Esophagus squamous epithelium (tissue), 5 donors: ENCODE measurements at places on chromosomes 11 and 22.

GRCh38 chr22:38314051-38314932 is 2.9 kb downstream of the CSNK1E start:
- no peak for DNase-seq

GRCh38 chr11:58178444-58178843 is 10.4 kb upstream of the OR9Q2 start:
- DNase-seq: no peak

GRCh38 chr22:28855355-28856094 is 27.8 kb upstream of the ZNRF3 start:
- no peak for DNase-seq

DNA sequence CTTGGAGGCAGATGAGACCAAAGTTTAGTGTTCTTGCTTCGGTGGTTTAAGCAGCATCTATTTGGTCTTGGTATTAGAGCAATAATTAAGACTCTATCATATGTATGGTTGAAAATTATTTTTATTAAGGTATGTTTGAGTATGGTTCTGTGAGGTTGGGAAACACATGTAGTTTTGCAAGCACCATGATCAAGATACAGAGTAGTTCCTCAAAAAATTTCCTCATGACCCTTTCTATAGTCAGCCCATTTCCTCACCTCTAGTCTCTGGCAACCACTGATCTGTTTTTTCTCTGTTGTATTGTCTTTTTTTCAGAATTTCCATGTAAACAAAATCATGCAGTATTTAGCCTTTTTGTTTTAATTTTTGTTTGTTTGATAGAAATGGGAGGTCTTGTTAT is 18.4 kb downstream of the MTMR3 start:
- no peak for DNase-seq

DNA sequence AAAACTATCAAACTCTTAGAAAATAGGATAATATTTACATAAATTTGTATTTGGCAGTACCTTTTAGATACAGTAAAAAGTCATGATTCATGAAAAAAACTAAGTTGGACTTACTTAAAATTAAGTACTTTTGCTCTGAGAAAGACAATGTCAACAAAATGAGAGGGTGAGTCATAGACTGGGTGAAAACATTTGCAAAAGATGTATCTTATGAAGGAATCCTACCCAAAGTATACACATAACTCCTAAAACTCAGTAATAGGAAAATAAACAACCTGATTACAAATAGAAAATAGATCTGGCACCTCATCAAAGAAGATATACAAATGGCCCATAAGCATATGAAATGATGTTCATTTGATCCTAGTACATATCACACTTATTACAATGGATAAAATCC is 1154.6 kb downstream of the JRKL start:
- DNase-seq: no peak

DNA sequence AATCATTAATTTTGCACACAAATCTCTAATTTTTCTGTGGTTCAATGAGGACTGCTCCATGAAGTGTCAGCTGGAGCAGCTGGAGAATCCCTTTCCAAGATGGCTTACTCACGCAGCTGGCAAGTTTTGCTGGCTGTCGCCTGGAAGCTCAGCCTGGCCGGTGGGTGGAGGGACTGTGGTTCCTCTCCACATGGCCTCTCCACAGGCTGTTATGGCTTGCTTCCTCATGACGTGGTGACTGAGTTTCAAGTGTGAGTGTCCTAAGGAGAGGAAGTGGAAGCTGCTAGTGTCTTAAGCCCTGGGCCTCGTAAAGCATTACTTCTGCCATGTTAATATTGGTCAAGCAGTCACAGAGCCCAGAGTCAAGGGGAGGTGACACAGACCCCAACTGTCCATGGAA is 14.0 kb upstream of the NRIP3 start:
- DNase-seq: no peak

DNA sequence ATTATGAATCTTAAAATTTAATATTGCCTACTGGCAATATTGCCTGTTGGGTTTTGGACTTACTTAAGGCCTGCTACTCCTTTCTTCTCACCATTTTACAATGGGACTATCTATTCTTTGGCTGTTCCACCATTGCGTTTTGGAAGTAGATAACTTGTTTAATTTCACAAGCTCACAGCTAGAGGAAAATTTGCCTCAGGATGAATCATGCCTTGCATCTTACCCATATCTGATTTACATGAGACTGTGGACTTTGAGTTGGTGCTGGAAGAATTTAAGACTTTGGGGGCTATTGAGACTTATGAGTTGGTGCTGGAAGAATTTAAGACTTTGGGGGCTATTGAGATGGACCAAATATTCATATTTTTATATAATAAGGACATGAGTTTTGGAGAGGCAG is 662.6 kb downstream of the METTL15 start:
- DNase-seq: no peak

DNA sequence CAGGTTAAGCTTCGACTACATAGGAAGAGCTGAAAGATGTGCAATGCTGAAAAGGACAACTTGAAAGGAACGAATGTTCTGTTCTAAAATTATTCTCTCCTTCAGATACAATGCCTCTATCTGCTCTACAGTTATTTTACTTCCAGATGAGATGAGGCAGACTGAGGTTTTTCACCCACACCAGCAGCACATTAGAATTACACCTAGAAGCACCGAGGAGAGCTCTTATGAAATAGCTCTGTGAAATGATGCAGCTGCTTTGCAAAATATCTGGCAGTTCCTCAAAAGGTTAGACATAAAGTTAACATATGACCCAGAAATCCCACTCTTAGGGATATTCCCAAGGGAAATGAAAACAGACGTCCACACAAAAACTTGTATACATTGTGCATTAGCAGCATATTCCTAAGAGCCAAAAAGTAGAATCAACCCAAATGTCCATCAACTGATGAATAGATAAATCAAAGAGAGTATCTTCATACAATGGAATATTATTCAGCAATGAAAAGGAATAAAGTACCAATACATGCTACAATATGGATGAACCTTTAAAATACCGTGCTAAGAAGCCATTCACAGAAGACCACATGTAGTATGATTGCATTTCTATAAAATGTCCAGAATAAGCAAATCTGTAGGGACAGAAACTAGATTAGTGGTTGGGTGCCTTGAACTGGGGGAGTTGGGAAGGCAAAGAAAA is 34.5 kb downstream of the WT1 start:
- DNase-seq: no peak

DNA sequence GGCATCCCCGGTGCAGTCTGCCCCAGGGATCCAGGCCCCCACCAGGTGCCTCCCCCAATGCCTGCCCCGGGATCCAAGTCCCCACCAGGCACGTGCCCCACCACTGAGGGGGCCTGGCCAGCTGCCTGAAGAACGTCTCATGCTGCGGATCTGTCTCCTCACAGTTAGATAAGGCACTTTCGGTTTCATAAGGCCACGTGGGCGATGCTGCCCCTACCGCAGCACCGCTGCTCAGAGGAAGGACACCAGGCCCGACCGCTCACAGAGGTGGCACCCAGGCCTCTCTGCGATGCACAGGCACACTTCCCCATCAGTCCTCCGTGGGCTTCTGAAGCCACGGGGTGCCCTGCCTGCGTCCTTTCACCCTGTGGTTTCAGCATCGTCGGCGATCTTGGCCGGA is 68.1 kb upstream of the BID start:
- no peak for DNase-seq

GRCh38 chr11:10650166-10650565 is 43.4 kb downstream of the IRAG1 start:
- DNase-seq: no peak

- no peak for DNase-seq
These were observed 26.0 kb upstream of the API5 start for GRCh38 chr11:43285826-43286225.

GRCh38 chr11:73178681-73179080 is 36.6 kb upstream of the FCHSD2 start:
- no peak for DNase-seq

- no peak for DNase-seq
These were observed 23.3 kb downstream of the ZBTB16 start for GRCh38 chr11:114082767-114083181.

- no peak for DNase-seq
These were observed 31.6 kb upstream of the ARHGAP32 start for GRCh38 chr11:129223701-129224149.

DNA sequence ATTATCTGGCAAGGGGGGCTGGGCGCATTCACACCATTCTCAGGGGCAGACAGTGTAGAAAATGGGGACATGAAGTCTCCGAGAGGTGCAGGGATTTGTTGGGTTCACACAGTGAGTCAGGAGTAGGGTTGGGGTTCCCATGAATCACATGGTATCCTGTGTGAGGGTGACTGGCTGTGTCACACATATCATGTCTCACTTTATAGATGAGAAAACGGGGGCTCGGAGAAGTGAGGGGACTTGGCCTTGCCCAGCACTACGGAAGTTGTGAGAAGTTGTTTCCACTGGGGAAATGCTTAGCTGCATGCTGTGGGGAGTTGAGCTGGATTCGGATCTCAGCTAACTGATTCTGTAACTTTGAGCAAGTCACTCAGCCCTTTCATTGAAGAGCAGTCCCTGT is 4.2 kb downstream of the GAL3ST3 start:
- DNase-seq: no peak

- DNase-seq: no peak
These were observed 72.9 kb upstream of the OR4C15 start for GRCh38 chr11:55481416-55481815.

- no peak for DNase-seq
These were observed 133.6 kb downstream of the DSCAML1 start for GRCh38 chr11:117663414-117663813.

GRCh38 chr11:44659641-44660040 is 67.1 kb upstream of the TSPAN18 start:
- no peak for DNase-seq

DNA sequence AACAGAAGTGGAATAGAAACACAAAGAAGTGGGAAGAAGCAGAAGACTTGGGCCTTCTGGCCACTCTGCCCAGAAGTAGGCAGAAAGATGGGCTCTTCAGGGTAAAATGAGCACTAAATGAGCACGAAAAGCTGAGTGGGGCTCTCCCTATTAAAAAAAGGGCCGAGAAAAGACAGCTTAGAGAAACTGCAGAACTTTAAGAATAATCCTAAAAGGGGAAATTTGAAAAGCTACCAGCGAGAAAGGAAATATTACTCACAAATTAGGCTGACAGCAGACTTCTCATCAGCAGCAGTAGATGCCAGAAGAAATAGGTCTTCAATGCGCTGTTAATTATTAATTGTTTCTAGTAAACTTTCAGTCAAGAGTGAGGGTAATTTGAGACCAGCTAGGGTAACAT is 78.2 kb downstream of the UVRAG start:
- DNase-seq: no peak

- DNase-seq: no peak
These were observed 20.3 kb upstream of the ARHGAP8 start for GRCh38 chr22:44732017-44732561.

DNA sequence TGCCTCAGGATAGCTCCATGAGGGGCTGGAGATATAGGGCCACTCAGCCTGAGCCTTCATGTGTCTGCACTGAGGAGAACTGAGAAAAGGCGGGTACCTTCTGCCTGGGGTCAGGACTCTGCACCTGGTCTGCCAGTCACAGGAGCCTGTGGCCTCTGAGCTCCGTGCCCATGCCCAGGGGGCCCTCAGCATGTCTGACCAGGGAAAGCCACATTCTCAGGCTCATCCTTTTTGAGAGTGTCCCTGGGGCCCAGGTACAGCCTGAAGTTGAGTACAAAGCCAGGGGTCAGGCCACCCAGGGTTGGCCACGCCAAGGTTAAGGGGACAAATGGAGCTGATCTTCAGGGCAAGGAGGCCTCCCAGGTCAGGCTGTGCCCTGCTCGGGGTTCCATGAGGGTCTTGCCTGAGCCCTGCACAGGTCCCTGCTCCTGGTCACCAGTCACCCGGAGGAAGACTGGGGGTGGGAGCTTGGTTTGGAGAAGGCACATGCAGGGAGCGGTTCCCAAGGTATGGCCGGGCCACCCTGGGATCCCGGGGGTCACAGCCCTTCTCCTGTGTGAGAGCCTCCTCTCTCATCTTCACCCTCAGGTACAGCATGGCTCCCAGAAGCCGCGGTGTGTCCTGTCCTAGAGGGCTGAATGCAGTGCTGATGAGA is 6.0 kb downstream of the DENND6B start:
- DNase-seq: no peak

- DNase-seq: no peak
These were observed 11.0 kb upstream of the APOL6 start for GRCh38 chr22:35637254-35637653.

DNA sequence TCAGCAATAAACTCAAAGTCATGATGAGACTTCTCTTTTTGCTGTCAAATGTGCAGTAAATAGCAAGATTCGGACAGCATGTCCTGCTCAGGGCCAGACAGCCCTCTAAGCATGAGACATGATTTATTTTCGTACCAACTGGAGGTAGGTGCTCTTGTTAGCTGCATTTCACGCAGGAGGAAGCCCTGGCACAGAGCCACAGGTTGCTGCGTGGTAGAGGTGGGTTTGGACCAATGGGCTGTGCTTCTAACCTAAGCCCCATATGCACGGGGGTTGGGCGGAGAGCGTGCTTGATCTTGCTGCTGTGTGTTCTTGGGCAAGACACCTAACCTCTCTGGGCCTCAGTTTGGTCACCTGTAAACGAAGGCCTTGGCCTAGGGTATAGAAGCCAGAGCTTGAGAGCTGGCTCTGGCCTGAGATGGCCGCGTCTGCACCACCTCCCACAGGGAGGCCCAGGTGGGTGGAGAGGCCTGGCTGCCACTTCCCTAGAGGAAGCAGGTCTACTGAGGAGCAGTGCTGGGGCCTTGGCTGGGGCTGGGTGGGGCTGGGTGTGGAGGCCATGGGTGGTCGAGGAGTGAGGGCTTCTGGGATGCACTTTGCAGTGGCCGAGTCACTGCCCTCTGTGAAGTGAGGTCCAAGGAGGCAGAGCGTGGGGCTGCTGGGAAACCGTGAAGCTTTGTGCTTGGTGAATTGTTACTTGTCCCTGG is 38.5 kb upstream of the GRAMD4 start:
- no peak for DNase-seq

DNA sequence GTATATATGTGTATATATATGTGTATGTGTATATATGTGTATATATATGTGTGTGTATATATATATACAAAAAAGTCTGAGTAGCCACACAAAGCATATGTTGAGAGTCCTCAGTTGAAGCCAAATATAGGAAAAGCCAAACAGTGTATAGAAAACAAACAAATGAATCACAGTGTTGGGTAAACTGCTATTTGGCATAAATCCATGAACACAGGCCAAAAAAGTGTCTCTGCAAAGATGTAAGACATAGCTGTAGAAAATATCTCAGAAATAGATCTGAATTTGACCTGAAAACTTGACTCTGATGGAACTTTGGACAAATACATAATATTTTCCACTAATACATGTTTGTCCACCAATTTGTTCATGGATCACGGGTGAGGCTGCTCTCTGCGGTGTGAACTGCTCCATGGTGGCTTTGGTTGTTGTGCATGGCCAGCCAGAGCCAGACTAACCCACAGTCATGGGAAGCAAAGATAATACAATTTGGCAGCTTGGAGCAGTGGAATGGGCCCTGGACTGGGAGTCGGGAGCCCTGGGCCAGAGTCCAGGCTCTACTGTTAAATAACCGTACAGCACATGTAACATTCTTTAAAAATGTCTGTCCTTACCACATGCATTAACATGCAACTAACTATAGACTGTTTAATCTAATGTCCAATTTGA is 76.9 kb upstream of the EED start:
- DNase-seq: no peak
